Activated T-cell treated with anti-CD3 and anti-CD28 coated beads, Interleukin-2, amount 50 U/mL, for 72 hours (primary cell): ENCODE measurements at places on chromosomes 13 and 19. TPM values are rescaled to one million over a fixed set of nuclear protein-coding genes. Genes with fewer than 3 reads are reported as not detected.

The LENG9 gene
- total RNA-seq = 3.1 TPM

The LIG1 gene
- total RNA-seq = 212 TPM

The ACP4 gene
- not detected for total RNA-seq

The HMG20B gene
- 78.3 TPM for total RNA-seq

The INSR gene
- total RNA-seq = 8.7 TPM

The NUDT15 gene
- 18.0 TPM for total RNA-seq

DNA sequence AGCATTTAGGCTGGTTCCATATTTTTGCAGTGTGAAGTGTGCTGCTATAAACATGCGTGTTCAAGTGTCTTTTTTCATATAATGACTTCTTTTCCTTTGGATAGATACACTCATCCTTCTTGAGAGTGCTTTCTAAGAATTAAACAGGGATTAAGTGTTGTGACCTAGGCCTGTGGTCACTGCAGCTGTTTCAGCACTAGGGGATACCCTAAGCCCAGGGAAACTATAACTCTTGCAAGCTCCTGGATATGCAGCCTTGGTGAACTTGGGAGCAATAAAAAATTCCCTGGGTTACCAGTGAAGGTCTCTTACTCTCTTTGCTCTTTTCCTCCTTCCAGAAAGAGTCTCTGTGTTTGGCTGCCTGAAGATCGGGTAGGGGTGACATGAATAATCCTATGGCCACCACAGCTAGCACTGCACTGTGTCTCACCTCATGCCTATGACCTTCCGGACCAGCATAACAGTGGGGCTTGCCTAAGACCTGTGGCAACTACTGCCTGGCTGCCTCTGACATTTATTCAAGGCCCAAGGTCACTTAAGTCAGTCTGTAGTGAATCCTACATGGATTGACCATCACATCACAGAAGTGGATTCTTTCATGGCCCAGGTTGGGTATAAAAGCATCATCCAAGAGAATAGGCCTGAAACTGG, 799.7 kb downstream of the DACH1 start:
- H3K36me3 ChIP-seq = no peaks in the 10 kb centered on the region
- H3K27ac ChIP-seq = no peak overlapping the region
- H3K27me3 ChIP-seq = no peaks in the 10 kb centered on the region
- DNase-seq = no peak
- H3K4me1 ChIP-seq = no peaks in the 10 kb centered on the region

DNA sequence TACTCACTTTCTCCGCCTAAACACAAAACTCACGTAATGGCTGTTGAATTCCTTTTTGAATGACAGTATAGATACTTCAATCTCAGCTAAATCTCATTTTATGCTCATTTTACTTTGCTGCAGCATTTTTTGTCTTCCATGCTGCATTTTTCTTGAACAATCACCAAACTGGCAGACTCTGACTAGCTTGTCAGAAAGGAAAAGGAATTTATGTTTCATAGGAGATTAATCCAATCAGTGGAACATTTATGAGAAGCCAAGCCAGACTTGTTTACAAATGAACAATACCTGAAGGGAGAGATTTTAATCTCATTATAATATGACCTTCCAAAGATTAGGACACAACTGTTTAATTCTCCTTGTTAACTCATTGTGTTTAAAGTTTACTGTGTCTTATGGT, 1044.3 kb downstream of the DIAPH3 start:
- no peak overlapping the region for H3K27ac ChIP-seq
- no peaks in the 10 kb centered on the region for H3K27me3 ChIP-seq
- no peak for DNase-seq
- H3K4me1 ChIP-seq = no peaks in the 10 kb centered on the region
- H3K36me3 ChIP-seq = no peaks in the 10 kb centered on the region

DNA sequence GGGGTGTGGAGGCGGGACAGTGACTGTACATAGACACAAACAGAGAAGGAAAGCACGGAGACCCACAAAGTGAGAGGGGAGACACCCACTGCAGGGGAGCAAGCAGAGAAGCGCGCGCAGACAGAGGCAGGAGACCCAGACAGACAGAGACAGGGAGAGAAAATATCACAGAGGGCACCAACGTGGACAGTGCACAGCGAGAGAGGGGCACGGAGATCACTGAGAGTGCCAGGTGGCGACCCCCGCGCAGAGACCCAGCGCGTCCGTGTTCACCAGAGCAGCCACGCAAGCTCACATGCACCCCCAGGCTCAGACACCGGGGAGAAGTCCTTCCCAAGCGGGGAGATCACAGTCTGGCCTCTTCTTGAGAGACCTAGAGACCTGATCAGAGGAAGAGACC, 1.4 kb upstream of the CACNG7 start:
- peaks cover 83% of the 10 kb centered on the region for H3K27me3 ChIP-seq
- H3K4me3 ChIP-seq = peak overlapping the region; percentile 30
- no peak for DNase-seq

GRCh38 chr13:49300276-49300675, 52.6 kb downstream of the CDADC1 start:
- H3K27me3 ChIP-seq = peaks cover 5% of the 10 kb centered on the region
- H3K27ac ChIP-seq = no peak overlapping the region
- H3K4me1 ChIP-seq = peaks cover 18% of the 10 kb centered on the region
- no peaks in the 10 kb centered on the region for H3K36me3 ChIP-seq
- H3K4me3 ChIP-seq = no peak overlapping the region
- DNase-seq = no peak

GRCh38 chr13:113367771-113368170, 3.8 kb upstream of the GRTP1 start:
- peaks cover 11% of the 10 kb centered on the region for H3K27me3 ChIP-seq
- peaks cover 2% of the 10 kb centered on the region for H3K4me1 ChIP-seq
- DNase-seq = no peak
- no peak overlapping the region for H3K4me3 ChIP-seq
- peaks cover 1% of the 10 kb centered on the region for H3K36me3 ChIP-seq

- H3K27ac ChIP-seq = no peak overlapping the region
- no peak overlapping the region for H3K4me3 ChIP-seq
- peaks cover 42% of the 10 kb centered on the region for H3K4me1 ChIP-seq
- no peaks in the 10 kb centered on the region for H3K27me3 ChIP-seq
These were observed 240.3 kb downstream of the DCT start for GRCh38 chr13:94239135-94239534.

DNA sequence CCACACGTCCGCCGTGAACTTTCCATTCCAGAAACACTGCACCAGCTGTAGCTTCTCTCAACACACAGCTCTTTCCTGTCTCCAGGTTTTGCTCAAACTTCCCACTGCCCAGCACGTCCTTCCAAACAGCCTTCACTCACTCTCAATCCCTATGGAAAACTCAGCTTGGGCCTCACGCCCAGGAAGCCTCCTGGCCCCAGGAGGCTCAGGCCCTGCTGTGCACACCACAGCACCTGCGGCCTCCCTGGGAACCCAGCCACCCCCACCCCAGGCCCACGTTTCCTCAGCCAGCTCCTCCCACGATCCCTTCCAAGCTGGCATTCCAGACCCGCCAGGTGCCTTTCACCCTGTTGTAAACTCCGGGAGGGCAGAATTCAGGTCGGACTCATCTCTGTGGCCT, 35.2 kb downstream of the C13orf46 start:
- H3K36me3 ChIP-seq = no peaks in the 10 kb centered on the region
- no peak overlapping the region for H3K27ac ChIP-seq
- DNase-seq = no peak

DNA sequence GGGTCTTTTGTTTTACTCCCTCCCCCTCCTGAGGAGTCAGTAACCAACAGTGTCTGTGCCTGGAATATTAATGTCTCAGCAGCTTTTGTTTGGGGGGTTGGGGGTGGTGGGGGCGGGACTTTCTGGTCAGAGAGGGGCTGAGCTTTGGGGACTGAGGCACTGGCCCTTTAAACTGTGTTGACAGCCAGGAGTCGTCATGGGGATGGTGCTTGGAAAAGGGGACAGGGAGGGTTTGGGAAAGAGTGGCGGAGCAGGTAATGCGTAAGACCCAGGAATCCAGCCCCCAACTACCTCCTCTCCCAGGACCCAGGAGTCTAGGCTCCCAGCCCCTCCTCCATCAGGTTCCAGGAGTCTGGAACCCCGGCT, 5.2 kb downstream of the CADM4 start:
- peaks cover 8% of the 10 kb centered on the region for H3K4me1 ChIP-seq
- H3K27ac ChIP-seq = no peak overlapping the region
- peaks cover 2% of the 10 kb centered on the region for H3K36me3 ChIP-seq

- H3K4me3 ChIP-seq = no peak overlapping the region
- H3K36me3 ChIP-seq = peaks cover 3% of the 10 kb centered on the region
- DNase-seq = no peak
- H3K27ac ChIP-seq = no peak overlapping the region
- H3K27me3 ChIP-seq = no peaks in the 10 kb centered on the region
These were observed 1.3 kb upstream of the FBL start for GRCh38 chr19:39847525-39847924.

- peaks cover 3% of the 10 kb centered on the region for H3K36me3 ChIP-seq
- H3K27ac ChIP-seq = peak overlapping the region; percentile 100
- DNase-seq = no peak
- H3K27me3 ChIP-seq = no peaks in the 10 kb centered on the region
These were observed 621 bp downstream of the FBL start for GRCh38 chr19:39845584-39845932.

- peaks cover 3% of the 10 kb centered on the region for H3K36me3 ChIP-seq
- H3K4me1 ChIP-seq = peaks cover 17% of the 10 kb centered on the region
- peaks cover 7% of the 10 kb centered on the region for H3K27me3 ChIP-seq
- DNase-seq = peak; percentile 65
- peak within 1 kb of the TSS; percentile 67 for H3K4me3 ChIP-seq
- no peak within 1 kb of the TSS for H3K27ac ChIP-seq
These were observed at the start of gene GAMT for GRCh38 chr19:1401138-1401888. TSS of gene GAMT (minus strand) at chr19:1401542. CDS start at chr19:1401476, 66 bp downstream.

DNA sequence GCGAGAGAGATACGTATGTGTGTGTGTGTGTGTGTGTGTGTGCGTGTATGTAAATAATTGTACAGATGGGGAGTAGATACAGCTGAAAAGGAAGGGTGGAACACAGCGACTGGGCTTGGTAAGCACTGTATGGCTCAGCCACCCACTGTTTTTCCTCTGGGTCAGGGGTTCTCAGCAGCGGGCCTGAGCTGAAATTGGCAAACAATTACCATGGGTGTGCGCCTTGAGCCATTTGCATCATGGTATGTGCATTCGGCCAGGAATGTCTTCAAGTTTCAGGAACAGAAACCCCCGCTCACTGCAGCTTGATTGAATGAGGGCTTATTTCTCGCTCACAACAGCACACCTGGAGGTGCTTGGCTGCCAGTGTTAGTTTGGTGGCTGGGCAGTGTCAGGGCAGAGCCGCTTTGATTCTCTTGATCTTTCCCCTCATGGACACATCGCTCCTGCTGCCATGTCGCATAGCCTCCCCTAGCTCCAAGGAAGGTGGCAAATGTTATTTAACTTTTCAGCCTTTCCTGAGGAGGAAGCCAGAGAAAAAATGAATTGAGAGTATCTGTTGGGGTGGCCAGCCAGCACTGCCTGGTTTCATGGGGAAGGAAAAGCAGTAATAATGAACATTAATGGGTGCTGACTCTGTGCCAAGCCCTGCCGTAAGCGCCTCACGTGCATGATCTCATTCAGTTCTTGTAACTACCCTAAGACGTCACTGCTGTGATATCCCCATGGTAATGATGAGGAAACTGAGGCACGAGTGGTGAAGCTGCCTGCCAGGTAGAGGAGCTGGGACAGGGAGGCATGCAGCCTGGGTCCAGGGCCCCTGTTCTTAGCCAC, 126.9 kb downstream of the SIPA1L3 start:
- no peak overlapping the region for H3K4me3 ChIP-seq
- H3K27me3 ChIP-seq = no peaks in the 10 kb centered on the region
- H3K36me3 ChIP-seq = peaks cover 2% of the 10 kb centered on the region
- peaks cover 6% of the 10 kb centered on the region for H3K4me1 ChIP-seq
- DNase-seq = no peak

GRCh38 chr13:113531041-113531873, 40.7 kb upstream of the DCUN1D2 start:
- H3K4me3 ChIP-seq = no peak overlapping the region
- H3K27ac ChIP-seq = no peak overlapping the region
- H3K27me3 ChIP-seq = no peaks in the 10 kb centered on the region
- peaks cover 7% of the 10 kb centered on the region for H3K36me3 ChIP-seq
- DNase-seq = no peak

DNA sequence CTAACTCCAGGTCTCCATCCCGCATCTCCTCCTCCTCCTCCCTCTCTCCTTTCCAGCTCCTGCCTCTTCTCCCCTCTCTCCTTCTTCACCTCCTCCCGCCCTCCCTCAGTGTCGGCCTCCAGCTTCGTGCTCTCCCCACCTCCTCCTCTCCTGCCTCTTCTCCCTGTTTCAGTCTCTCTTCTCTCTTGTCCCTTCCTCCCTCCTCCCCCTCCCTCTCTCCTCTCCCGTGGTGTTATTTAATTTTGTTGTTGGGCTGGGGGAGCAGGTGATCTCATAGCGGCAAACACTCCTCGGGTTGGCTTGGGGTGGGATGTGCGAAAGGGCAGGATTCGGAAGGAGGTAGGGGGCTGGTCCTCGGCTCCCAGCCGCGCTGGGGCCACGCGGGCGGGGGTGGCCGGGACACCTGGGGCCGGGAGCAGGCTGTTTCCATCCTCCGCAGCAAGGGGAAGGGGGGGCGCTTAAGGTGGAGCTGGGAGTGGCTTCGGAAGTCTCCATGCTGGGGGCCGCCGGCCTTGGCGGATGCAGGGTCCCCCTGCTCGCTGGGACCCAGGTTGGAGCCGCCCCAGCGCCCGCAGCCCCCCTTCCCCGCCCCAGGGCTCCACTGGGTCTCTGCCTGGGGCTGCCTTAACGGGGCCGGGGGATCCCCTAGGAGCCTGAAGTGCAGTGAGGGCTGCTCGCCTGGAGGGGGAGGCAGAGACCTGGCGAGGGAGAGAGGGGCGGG, at the start of gene CA11:
TSS of gene CA11 (minus strand) at position 187 of the 721 bp plus-strand sequence. CDS start 555 bp downstream, outside the sequence.
- H3K4me1 ChIP-seq = peaks cover 44% of the 10 kb centered on the region
- peak within 1 kb of the TSS; percentile 94 for H3K4me3 ChIP-seq
- DNase-seq = peak; percentile 95
- H3K36me3 ChIP-seq = no peaks in the 10 kb centered on the region
- H3K27me3 ChIP-seq = no peaks in the 10 kb centered on the region

GRCh38 chr13:99966064-99966805, 5.3 kb downstream of the ZIC5 start:
- peaks cover 66% of the 10 kb centered on the region for H3K27me3 ChIP-seq
- H3K36me3 ChIP-seq = peaks cover 8% of the 10 kb centered on the region
- H3K4me1 ChIP-seq = peaks cover 21% of the 10 kb centered on the region
- peak overlapping the region; percentile 73 for H3K27ac ChIP-seq

DNA sequence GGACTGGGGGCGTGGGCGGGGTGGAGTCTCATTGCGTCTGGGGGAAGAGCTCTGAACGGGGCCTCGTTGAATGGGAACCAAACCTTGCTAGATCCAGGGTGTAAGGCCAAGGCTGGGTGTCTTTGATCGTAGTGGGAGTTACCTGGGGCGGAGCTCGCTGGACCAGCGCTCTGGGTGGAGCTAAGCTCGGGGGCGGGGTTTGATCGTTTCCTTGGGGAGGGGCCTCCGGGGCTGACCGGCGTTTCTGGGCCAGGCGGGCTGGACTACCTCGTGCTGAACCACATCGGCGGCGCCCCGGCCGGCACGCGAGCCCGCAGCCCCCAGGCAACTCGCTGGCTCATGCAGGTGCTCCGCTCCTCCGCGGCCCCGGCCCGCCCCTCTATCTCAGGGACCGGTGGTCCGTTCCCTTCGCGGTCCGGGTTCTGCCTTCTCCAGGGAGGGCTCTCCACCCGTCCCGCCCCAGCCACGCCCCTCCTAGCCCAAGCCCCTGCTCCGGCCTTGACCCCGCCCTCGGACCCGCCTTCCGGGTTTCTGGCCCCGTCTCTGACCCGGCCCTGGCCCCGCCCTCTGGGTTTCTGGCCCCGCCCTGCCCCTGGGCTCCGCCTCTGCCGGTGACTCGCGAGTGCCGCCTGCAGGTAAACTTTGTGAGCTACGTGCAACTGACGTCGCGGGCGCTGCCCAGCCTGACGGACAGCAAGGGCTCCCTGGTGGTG, 3.3 kb upstream of the RPL36 start:
- peaks cover 4% of the 10 kb centered on the region for H3K36me3 ChIP-seq
- DNase-seq = peak; percentile 100
- no peaks in the 10 kb centered on the region for H3K27me3 ChIP-seq
- H3K27ac ChIP-seq = peak overlapping the region; percentile 40
